Stomach (tissue), 19 donors: ENCODE measurements at places on chromosomes 11 and 22. TPM values are rescaled to one million over a fixed set of nuclear protein-coding genes. Genes with fewer than 3 reads are reported as not detected.
A peak's percentile ranks its signal among the peaks of the same experiment; 100 is the strongest.

- no peaks in the 10 kb centered on the region for H3K36me3 ChIP-seq
- H3K27me3 ChIP-seq: no peaks in the 10 kb centered on the region
- H3K4me1 ChIP-seq: no peaks in the 10 kb centered on the region
- no peak for DNase-seq
- H3K27ac ChIP-seq: no peak overlapping the region
Observed at GRCh38 chr11:78830277-78830819, 255.7 kb upstream of the NARS2 start.

DNA sequence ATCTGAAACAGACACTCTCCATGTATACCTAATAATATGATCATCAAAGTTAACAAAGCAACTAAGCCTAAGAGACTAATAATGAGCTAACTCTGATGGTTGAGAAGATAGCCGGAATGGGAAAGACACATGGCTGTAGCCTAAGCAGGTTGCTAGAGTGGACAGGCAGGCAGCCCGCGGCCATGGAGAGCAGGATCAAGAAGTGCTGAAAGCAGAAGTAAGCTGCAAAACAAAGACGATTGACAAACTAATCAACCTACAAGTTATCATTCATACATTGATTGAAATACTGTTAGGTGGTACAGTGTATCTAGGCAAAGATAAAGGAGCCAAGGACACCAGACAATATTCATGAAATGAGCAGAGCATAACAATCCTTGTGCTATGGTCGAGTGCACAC lies 29.3 kb downstream of the SLN start:
- no peak overlapping the region for H3K4me3 ChIP-seq
- H3K36me3 ChIP-seq: no peaks in the 10 kb centered on the region
- H3K4me1 ChIP-seq: no peaks in the 10 kb centered on the region

Gene ZP1
- not detected for total RNA-seq

- H3K4me3 ChIP-seq: no peak overlapping the region
- H3K4me1 ChIP-seq: peaks cover 11% of the 10 kb centered on the region
- no peak overlapping the region for H3K27ac ChIP-seq
- peaks cover 47% of the 10 kb centered on the region for H3K36me3 ChIP-seq
Observed at GRCh38 chr11:114243461-114244372, 52.5 kb upstream of the NNMT start.

DNA sequence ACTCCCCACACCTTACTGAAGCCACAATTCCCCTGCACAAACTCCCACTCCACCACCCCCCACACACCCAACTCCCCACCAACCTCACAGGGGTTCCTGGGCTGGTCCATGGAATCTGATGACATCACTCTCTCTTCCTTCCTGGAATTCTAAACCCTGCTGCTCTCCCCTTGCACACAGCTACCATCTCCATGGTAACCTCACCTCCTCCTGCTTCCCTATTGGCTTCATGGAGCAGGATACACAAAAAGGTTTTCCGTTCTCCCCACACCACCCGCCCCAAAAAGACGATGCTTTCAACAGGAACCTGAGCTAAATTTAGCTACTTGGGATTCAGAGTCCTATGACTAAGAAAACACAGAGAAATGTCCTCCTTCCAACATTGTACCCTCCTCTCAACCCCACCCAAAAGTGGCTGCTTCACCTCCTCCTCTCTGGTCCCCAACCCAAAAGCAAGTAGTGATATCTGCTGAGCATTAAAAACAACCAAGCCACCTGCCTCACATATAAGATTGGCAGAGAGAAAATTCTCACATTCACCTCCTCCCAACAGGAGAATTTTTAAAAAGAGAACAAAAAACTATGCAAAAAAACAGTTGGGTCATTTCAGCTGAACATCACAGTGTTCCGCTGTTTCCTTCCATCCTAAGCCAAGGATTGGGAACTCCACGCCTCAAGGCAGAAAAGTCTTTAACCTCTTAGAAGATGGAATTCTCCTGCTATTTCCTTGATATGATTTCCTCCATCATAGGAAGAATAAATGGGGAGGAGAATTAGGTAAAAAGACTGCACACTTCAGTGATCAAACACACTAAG lies 66.9 kb downstream of the RBFOX2 start:
- peaks cover 41% of the 10 kb centered on the region for H3K4me1 ChIP-seq
- no peak overlapping the region for H3K4me3 ChIP-seq
- peak; percentile 89 for DNase-seq
- no peaks in the 10 kb centered on the region for H3K27me3 ChIP-seq

GRCh38 chr11:9642894-9643293 lies 21.0 kb upstream of the SWAP70 start:
- H3K27me3 ChIP-seq: no peaks in the 10 kb centered on the region
- no peaks in the 10 kb centered on the region for H3K4me1 ChIP-seq
- H3K27ac ChIP-seq: no peak overlapping the region
- H3K4me3 ChIP-seq: no peak overlapping the region

- no peaks in the 10 kb centered on the region for H3K27me3 ChIP-seq
- peaks cover 53% of the 10 kb centered on the region for H3K4me1 ChIP-seq
- no peak overlapping the region for H3K27ac ChIP-seq
- DNase-seq: peak; percentile 94
- H3K36me3 ChIP-seq: peaks cover 26% of the 10 kb centered on the region
Observed at GRCh38 chr11:1564535-1565172, 7.4 kb downstream of the DUSP8 start.

- no peak for DNase-seq
- H3K4me3 ChIP-seq: no peak overlapping the region
- H3K4me1 ChIP-seq: no peaks in the 10 kb centered on the region
- no peaks in the 10 kb centered on the region for H3K27me3 ChIP-seq
- H3K27ac ChIP-seq: no peak overlapping the region
Observed at GRCh38 chr11:120749395-120749794, 237.8 kb downstream of the GRIK4 start.

DNA sequence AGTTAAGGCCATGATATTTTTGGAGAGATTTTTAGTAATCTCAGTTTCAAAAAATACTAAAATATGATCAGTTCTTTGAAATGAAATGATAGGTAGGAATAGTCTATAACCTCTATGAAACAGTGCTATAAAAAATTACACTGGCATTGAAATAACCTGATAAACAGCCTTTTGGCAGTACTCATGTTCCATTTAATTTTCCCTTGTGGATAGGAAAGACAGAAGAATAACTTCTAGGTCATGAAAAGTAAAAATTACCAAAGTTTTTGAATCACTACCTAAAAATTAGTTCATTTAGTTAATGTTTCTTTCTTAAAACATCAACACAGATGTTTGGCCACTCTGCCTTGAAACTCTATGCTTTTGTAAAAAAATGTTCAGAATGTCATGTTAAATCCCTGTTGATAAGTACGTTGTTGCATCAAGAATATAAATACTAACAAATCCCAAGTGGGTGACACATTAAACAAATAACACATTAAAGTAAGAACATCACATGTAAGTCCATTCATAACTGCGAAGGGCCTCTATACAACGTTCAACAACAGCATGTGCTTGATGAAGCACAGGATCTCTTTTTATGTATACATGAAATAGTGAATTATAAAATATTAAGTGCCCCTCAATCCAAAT lies 290.2 kb downstream of the SWAP70 start:
- peaks cover 7% of the 10 kb centered on the region for H3K36me3 ChIP-seq
- H3K27ac ChIP-seq: no peak overlapping the region
- no peaks in the 10 kb centered on the region for H3K27me3 ChIP-seq
- no peaks in the 10 kb centered on the region for H3K4me1 ChIP-seq
- DNase-seq: peak; percentile 6

DNA sequence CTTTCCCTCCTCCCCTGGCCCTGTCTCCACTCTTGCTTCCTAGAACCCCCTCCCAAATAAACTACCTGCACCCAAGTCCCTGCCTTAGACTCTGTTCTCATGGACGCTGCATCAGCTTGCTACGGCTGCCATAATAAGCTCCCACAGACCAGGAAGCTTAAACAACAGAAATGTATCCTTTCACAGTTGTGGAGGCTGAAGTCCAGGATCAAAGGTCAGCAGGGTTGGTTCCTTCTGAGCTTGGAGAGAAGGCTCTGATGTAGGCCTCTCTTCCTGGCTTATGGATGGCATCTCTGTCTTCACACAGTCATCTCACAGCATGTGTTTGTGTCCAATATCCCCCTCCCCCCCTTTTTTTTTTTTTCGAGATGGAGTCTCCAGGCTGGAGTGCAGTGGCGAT lies 23.4 kb downstream of the CBX7 start:
- peaks cover 46% of the 10 kb centered on the region for H3K36me3 ChIP-seq
- no peak overlapping the region for H3K27ac ChIP-seq
- peaks cover 11% of the 10 kb centered on the region for H3K4me1 ChIP-seq
- H3K27me3 ChIP-seq: no peaks in the 10 kb centered on the region
- DNase-seq: peak; percentile 49

Gene MPPED2
- 4.1 TPM for total RNA-seq

GRCh38 chr11:68028802-68029545 lies 1.5 kb upstream of the NDUFS8 start:
- H3K36me3 ChIP-seq: peaks cover 52% of the 10 kb centered on the region
- H3K27ac ChIP-seq: no peak overlapping the region

Gene NNMT
- total RNA-seq: 442 TPM

- peaks cover 53% of the 10 kb centered on the region for H3K4me1 ChIP-seq
- no peak for DNase-seq
- no peaks in the 10 kb centered on the region for H3K36me3 ChIP-seq
- H3K27me3 ChIP-seq: no peaks in the 10 kb centered on the region
- no peak overlapping the region for H3K4me3 ChIP-seq
Observed at GRCh38 chr22:46740910-46741780, 3.1 kb upstream of the CERK start.

DNA sequence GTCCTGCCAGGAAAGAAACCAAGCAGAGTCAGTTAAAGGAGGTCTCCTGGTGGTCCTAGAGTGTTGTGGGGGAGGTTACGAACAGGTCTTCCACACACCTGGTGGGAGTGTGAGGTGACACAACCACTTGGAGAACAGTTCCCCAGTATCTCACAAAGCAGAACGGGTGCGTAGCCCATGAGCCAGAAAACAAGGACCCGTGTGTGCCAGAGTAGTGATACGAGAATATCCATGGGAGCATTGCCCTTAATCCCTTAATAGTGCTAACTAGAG lies 21.7 kb upstream of the CLDN5 start:
- no peaks in the 10 kb centered on the region for H3K36me3 ChIP-seq
- no peak overlapping the region for H3K4me3 ChIP-seq
- DNase-seq: no peak
- peaks cover 8% of the 10 kb centered on the region for H3K4me1 ChIP-seq
- H3K27ac ChIP-seq: no peak overlapping the region

- H3K4me1 ChIP-seq: peaks cover 54% of the 10 kb centered on the region
- no peaks in the 10 kb centered on the region for H3K36me3 ChIP-seq
- H3K27me3 ChIP-seq: no peaks in the 10 kb centered on the region
- H3K4me3 ChIP-seq: no peak overlapping the region
Observed at GRCh38 chr22:23237841-23238240, 57.5 kb downstream of the BCR start.

Gene JAML
- total RNA-seq: 35.0 TPM

DNA sequence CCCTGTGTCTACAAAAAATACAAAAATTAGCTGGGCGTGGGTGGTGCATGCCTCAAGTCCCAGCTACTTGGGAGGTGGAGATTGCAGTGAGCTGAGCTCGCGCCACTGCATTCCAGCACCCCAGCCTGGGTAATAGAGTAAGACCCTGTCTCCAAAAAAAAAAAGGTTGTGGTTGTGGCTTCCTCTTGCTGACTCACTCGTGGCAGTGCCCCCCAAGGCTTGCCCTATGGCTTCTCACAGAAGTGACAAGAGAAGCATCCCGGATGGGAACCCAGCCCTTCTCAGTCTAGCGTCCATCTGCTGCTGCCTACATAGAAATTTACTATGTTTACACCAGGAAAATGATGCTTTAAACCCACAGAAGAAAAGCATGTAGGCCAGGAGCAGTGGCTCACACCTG lies 68.5 kb upstream of the PITPNB start:
- no peaks in the 10 kb centered on the region for H3K4me1 ChIP-seq
- no peak for DNase-seq
- H3K27ac ChIP-seq: no peak overlapping the region
- H3K36me3 ChIP-seq: peaks cover 69% of the 10 kb centered on the region
- no peak overlapping the region for H3K4me3 ChIP-seq

GRCh38 chr11:128497061-128497775 lies 90.1 kb downstream of the ETS1 start:
- peaks cover 58% of the 10 kb centered on the region for H3K4me1 ChIP-seq
- peak overlapping the region; percentile 22 for H3K27ac ChIP-seq
- H3K36me3 ChIP-seq: no peaks in the 10 kb centered on the region
- H3K4me3 ChIP-seq: no peak overlapping the region
- DNase-seq: no peak

GRCh38 chr11:66612458-66612857 lies 4.0 kb upstream of the RBM14 start:
- H3K36me3 ChIP-seq: no peaks in the 10 kb centered on the region
- no peak overlapping the region for H3K27ac ChIP-seq
- no peak for DNase-seq
- H3K4me1 ChIP-seq: peaks cover 29% of the 10 kb centered on the region
- no peaks in the 10 kb centered on the region for H3K27me3 ChIP-seq

Gene KRTAP5-8
- not detected for total RNA-seq

DNA sequence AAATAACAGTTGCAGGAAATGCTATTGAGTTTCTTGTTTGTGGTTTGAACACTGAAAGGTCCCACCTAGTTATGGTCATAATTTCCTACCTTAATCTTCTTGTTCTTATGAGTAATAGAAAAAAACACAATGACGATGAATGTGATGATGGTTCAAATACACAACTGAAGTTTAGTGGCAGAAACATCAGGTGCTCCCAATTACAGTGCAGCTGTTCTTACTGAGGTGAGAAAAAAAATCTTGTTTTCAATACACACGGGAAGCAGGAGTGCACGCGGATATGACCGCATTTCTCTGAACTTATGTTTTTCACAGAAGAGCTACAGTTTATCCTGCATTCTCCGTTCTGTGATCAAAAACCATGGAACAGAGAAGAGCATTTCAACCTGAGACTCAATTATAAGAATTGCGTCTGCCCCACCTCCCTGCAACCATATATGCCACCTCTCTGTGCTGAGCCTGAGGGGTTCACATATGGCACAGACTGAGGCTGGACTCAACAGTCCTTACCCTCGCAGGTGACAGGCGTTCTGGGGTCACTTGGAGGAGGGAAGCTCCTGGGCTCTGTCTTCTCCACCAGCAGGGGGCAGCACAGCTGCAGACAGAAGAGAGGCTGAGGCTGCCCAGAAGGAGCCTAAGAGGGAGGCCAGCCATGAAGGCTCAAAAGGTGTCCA lies 99.7 kb upstream of the IGLL5 start:
- DNase-seq: peak; percentile 74
- no peak overlapping the region for H3K27ac ChIP-seq

DNA sequence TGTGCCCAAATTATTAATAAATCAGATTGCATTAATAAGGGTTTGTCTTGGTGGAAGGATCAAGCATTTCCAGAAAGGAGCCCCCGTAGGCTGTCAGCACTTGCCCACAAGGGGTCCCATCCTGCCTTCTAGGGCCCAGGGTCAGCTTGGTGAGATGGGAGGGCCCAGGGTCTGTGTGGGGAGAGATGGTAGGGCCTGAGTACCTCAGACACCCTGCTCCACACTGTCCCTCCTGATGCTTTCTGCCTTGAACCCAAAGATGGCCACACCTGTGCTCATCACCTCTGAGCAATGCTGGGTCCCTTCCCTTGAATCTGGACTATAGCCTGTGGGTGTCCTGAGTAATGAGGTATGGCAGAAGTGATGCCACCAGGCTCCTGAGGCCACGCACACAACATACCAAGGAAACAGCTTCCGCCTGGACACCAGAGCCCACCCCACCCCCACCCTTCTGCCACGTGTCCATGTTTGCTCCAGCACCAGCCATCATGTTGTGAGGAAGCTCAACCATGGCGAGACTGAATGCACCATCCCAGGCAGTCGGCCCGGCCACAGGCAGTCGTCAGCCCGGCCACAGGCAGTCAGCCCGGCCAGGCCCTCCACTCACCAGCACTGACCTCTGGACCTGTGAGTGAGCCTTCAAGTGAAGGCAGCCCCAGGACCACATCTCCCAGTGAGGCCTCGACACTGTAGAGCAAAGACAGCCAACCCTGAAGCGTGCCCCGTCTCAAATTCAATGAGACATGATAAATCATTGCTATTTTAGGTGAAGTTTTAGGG lies 6.8 kb downstream of the BET1L start:
- no peak for DNase-seq
- H3K4me1 ChIP-seq: peaks cover 2% of the 10 kb centered on the region
- no peak overlapping the region for H3K27ac ChIP-seq
- peaks cover 48% of the 10 kb centered on the region for H3K36me3 ChIP-seq
